Amniotic epithelial cell (primary cell): ENCODE measurements at places on chromosomes 4 and X.

DNA sequence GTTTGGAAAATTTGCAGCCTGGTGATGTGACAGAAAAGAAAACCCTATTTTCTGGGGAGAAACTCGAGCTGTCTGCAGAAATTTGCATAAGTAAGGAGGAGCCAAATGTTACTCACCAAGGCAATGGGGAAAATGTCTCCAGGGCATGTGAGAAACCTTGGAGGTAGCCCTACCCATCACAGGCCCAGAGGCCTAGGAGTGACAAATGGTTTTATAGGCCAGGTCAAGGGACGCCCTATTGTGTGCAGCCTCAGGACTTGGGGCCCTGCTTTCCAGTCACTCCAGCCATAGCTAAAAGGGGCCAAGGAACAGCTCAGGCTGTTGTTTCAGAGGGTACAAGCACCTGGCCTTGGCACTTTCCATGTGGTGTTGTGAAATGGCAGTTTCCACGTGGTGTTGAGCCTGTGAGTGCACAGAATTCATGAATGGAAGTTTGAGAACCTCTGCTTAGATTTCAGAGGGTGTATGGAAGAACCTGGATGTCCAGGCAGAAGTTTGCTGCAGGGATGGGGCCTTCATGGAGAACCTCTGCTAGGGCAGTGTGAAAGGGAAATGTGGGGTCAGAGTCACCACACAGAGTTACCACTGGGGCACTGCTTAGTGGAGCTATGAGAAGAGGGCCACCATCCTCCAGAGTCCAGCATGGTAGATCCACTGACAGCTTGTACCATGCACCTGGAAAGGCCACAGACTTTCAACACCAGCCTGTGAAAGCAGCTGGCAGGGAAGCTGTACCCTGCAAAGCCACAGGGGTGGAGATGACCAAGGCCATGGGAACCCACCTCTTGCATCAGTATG lies 637.6 kb upstream of the EPHA5 start:
- DNase-seq = no peak

- no peak for DNase-seq
Observed at GRCh38 chr4:79869597-79870237, 203.3 kb downstream of the ANTXR2 start.

DNA sequence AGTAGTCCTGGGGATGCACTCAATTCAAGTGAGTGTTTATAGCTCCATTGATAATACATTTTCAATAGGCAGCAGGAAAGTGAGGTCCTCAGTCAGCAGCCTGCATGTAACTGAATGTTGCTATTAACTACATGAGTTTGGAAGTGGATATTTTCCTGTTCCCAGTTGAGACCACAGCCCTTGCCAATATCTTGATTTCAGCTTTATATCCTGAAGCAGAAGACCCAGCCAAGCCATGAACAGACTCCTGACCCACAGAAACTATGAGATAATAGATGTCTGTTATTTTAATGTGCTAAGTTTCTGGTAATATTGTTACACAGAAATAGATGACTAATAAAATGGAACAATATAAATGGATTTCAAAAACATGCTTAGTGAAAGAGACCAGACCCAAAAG lies 63.7 kb downstream of the VSIG4 start:
- no peak for DNase-seq

GRCh38 chr4:52107745-52108144 lies 56.6 kb downstream of the SPATA18 start:
- DNase-seq = no peak

DNA sequence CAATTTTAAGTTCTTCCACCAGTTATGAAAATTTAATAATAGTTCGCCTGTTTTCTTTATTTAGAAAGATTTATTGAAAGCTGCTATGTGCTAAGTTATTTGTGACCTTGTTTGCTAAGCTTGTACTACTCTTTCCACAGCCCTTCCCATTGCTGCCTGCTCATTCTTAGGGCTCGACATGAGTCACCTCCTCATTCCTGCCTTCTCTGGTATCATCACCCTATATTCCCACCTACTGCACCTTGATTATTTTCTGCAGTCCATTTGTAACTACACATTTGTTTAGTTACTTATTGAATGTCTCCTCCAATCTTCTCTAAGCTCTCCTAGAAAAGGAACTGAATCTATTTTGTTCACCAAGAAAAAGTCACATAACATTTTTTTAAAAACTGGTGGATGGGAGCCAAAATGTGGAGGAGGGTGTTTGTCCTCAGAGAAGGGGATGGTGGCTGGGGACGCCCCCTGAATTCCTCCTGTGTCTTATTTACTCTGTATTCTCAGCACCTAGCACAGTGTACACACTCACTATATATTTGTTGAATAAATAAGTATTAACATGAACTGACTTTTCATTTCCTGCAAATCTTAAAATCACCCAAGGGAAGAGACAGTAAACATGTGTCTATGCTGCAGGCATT lies 3.7 kb upstream of the RAB9A start:
- peak; percentile 56 for DNase-seq
